ENCODE measurements at places on chromosomes 11 and 22.

- no peak for DNase-seq
Observed at GRCh38 chr11:117638911-117639543, 158.0 kb downstream of the DSCAML1 start.

GRCh38 chr22:39715778-39716495 is 145.4 kb downstream of the CACNA1I start:
- DNase-seq = no peak

DNA sequence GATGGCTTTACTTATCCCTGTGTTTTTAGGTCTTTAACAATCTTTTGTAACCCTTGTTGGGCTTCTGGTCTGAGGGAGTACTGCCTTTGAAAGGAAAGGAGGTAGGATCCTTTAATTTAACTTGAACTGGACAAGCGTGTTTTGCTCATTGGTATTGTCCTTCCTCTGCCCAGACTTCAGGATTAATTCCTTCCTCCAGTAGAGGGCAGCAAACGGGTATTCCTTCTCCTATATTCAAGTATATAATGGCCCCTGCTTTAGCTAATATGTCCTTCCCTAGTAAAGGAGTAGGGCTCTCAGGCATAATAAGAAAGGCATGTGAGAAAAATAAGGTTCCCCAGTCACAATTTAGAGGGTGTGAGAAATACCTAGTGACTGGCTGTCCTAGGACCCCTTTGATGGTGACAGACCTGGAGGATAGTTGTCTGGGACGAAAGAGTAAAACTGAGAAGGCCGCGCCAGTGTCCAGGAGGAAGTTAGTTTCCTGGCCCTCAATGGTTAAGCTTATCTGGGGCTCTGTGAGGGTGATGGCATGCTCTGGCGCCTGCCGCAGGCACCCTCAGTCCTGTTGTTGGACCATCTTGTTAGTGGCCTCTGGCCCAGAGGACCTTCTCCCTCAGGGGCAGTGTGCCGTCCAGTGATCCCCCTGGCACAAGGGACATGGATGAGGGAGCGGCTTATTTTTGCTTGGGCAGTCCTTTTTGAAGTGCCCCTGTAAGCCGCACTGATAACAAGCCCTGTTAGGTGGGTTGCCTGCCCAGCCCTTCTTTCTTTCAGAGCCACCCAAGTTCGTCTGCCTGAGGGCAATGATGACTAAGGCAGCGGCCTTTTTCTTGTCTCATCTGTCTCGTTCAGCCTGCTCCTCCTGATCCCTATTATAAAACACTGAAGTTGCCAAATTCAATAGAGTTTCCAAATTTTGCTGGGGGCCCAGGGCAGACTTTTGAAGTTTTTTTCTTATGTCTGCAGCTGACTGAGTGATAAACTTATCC is 51.8 kb downstream of the C11orf71 start:
- DNase-seq = peak; percentile 31

- DNase-seq = no peak
Observed at GRCh38 chr22:22655452-22656290, 11.3 kb downstream of the GGTLC2 start.

DNA sequence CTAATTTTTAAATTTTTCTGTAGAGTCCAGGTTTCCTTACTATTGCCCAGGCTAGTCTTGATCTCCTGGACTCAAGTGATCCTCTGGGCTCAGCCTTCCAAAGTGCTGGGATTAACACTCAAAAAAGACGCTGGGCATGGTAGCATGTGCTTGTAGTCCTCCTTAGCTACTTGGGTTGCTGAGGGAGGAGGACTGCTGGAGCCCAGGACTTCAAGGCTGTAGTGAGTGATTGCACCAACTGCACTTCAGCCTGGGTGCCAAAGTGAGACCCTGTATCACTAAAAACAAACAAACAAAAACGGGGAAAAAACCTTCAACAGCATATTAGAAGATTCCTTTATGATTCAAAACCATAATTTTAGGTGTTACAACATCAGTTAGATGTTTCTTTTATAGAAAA is 44.6 kb downstream of the RSF1 start:
- DNase-seq = no peak

DNA sequence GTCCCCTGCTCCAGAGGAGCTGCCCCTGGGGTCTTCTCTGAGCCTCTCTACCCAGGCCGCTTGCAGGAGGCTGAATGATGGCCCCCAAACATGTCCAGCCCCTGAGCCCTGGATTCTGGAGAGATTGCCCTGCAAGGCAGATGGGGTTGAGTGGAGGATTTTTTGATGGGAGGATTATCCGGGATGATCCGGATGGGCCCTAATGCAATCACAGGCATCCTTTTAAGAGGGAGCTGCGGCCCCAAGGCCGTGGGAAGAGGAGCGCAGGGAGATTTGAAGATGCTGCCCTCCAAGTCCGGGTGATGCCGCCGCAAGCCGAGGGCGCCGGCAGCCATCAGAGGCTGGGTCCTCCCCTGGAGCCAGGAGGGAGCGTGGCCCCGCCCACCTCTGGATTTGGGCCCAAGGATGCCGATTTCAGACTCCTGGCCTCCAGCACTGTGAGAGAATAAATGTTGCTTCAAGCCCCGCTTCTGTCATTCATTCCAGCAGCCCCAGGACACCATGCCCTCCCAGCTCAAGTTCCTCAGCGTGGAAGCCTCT is 66.0 kb downstream of the WNT7B start:
- DNase-seq = peak; percentile 83

DNA sequence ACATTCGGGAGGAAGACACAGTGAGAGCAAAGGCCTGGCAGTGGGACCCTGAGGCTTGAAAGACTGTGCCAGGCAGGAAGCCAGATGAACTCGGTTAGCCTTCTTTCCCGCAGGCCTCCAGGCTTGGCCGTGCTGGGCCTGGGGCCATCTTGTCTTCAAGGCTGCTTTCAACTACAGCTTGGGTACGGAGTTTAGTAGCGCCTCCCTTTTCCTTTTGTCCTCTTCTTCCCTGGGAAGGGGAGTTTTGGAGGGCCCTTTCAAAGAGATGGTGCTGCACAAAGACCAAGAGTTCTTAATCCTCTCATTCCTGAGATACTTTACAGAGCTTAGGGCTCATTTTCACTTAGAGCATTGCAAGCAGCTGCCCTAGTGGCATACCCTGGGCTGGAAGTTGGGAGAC is 87.5 kb downstream of the TP53I11 start:
- DNase-seq = no peak

DNA sequence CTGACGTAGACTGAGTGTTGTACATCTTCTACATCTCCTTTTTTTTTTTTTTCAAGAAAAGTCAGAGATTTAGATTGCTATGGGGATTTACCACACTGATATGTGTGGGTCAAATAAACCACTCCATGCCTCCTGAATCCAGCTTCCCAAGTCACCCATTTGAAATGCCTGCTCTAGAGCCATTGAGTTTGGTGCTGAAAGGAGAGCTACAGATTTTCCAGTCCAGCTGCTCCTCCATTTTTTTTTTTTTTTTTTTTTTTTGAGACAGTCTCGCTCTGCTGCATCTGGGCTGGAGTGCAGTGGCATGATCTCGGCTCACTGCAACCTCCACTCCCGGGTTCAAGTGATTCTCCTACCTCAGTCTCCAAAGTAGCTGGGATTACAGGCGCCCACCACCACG is 115.2 kb upstream of the TIMP3 start:
- DNase-seq = no peak

DNA sequence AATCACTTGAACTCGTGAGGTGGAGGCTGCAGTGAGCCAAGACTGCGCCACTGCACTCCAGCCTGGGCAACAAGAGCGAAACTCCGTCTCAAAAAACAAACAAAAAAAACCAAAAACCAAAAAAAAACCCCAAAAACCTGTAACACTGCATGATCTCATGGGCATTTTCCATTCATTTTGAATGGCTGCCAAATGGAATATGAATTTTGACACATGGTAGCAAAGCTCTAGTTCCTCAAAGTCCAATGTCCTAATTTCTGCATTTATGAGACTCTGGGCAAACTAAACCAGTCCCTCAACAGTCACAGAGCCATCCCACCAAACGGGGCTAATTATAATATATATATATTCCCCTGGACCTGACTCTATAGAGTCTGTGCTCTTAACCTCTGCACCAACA is 61.8 kb downstream of the SGSM3 start:
- DNase-seq = no peak

GRCh38 chr11:72753341-72754148 is 1.3 kb upstream of the ARAP1 start:
- no peak for DNase-seq
